ENCODE measurements at places on chromosomes 13 and 19.

- no peak for DNase-seq
Observed at GRCh38 chr13:41859565-41859964, 101.3 kb downstream of the VWA8 start.

GRCh38 chr19:57321751-57322150 is 1.5 kb downstream of the ZNF543 start:
- DNase-seq = no peak

GRCh38 chr13:28719227-28720055 is 671 bp upstream of the SLC46A3 start:
- DNase-seq = peak; percentile 8

DNA sequence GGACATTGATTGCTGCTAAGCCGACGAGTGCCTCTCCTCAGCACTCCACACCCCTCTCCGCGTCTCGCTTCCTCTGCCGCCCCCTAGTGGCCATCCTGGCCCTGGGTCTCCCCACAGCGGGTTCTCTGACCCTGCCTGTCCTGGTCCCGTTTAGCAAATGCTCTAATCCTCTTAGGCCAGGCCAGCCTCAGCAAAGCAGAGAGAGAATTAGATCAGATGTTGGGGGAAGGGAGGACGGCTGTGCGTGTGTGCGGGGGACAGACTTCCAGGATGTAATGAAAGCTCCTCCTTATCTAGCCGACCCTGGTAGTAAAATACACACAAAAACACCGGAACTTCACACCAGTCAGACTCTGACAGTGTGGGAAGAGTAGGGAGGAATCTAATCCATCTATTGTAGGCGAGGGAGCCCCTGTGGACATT is 4.5 kb downstream of the TPRX2 start:
- peak; percentile 74 for DNase-seq

- peak; percentile 74 for DNase-seq
Observed at GRCh38 chr19:39398297-39398864, 7.2 kb downstream of the MED29 start.

- DNase-seq = no peak
Observed at GRCh38 chr13:56687131-56687530, 453.6 kb upstream of the PRR20A start.

- DNase-seq = peak; percentile 47
Observed at GRCh38 chr19:937259-937694, 11.4 kb downstream of the ARID3A start.

- no peak for DNase-seq
Observed at GRCh38 chr13:39105110-39105509, 66.9 kb downstream of the NHLRC3 start.

DNA sequence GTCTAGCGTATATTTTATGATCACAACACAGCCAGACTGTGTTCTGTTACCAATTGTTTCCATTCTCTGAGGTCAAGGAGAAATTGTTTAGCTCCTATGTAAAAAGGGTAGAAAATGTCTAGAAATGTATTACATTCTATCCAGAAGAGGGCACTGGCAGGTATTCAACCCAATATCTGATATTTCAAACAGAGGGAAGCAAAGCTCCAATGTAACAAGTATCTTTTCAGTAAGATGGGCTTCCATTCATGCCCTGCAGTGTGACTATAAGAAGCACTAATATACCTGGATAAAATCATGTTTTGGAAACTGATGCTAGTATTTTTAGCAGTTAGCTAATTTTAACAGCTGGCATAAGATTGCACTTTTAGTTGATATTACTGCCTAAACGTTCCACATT is 312.7 kb downstream of the FGF14 start:
- no peak for DNase-seq

DNA sequence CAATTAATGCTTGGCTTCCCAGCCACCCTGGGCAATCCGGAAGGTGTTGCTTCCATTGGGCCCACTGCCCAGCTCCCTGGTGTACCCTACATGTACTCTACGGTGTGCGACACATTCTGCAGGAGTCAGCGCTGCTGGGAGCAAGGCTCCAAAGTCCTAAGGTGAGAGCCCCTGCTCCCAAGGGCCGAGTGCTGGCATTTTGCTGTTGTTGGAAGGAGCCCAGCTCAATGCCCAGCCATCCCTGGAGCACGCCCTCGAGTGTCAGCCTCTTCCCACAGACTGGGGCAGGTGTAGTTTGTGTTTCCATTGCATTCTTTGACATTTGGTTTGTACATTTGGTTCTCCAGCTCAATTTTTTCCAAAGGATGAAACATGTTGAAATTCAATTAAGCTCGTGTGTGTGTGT is 64.6 kb downstream of the GGACT start:
- DNase-seq = no peak

DNA sequence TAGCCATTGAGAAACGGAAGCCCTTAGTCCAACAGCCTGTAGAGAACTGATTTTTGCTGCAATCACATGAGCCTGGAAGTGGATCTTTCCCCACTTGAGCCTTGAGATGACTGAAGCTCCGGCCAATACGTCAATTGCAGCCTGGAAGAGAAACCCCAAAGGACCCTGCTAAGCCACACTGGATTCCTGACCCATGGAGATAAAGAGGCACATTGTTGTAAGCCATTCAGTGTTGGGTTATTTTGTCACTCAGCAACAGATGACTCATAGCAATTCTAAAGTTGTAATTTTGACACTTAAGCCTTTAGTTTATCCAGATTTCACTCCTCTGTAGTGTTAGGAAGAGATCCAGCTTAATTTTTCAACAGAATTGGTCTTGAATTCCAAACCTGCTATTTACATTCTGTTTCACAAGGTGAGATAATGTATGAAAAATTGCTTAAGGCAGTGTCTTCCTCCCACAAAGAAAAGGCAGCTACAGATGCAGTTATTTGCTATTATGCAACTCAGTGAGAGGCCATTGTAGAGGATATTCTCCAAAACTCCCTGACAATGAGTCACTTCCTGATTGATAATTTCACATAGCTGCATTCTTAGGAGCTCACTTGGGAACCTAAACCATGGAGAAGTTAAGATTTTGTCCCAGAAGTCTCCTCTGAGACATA is 59.4 kb upstream of the TSHZ3 start:
- DNase-seq = no peak

DNA sequence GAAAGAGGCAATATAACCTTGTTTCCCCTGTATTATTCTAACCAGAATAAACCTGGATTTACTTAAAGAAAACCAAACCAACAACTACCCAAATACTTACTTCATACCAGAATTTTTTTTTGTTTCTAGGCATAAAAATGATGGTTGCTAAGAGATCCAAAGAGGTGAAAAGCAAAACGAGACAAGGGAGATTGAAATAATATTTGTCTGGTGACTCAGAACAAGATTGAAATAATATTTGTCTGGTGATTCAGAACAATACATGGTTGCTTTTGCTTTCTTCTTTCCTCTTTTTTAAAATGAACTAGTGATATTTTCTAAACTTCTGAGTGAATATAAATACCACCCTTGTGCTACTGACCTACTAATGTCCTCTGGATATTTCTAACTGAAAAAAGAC is 592.9 kb downstream of the KCTD12 start:
- no peak for DNase-seq

DNA sequence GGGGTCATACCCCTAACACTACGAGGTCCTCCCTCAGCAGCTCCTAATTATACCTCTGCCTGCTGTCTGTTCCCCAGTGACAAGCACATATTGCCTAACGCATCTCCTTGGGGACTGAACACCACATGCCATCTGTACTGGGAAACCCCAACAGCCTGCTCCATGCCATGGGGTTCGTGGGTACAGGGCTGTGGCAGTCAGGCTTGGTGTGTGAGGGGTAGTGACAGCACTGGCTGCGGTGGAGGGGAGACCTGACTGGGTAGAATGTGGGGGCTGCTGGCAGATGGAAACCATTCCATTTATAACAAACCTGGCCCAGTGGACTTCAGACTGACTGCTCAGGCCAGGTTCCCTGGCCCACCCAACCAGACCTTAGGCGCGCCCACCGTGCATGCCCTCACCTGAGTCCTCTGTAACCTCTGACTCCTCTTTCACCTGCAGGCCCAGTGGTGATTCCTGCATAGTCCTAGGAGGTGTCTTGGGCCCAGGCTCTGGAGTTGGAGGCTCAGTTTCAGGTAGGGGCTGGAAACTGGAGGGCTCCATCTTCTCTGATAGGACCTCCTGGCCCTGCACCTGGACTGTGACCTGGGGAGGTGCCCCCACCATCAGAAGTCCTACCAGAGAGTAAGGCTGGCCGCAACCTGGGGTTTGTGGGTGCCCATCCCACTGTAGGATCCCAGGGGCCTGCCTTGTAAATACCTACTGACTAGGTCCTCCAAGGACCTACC is 3.0 kb downstream of the MZF1 start:
- DNase-seq = no peak

- peak; percentile 45 for DNase-seq
Observed at GRCh38 chr19:35592226-35592625, 6.3 kb downstream of the PMIS2 start.

- DNase-seq = peak; percentile 59
Observed at GRCh38 chr19:17294051-17294891, 9.0 kb downstream of the ABHD8 start.

GRCh38 chr13:52650731-52651130 is 1.9 kb upstream of the SUGT1 start:
- DNase-seq = no peak

GRCh38 chr19:47243364-47243775 is 12.4 kb upstream of the BBC3 start:
- DNase-seq = no peak

GRCh38 chr19:46975925-46976782 is 43.5 kb upstream of the NPAS1 start:
- DNase-seq = no peak

GRCh38 chr19:51743405-51743804 is 8.3 kb downstream of the FPR1 start:
- no peak for DNase-seq

All from CD4-positive, alpha-beta T cell treated with Interleukin-12 subunit alpha and Interleukin-12 subunit beta, for 1 hour (primary cell).